ENCODE measurements at places on chromosomes 12 and 14. TPM values are rescaled to one million over a fixed set of nuclear protein-coding genes. Genes with fewer than 3 reads are reported as not detected.

KRT74 gene
- total RNA-seq: not detected

PRKCH gene
- 37.3 TPM for total RNA-seq

NTF3 gene
- 16.1 TPM for total RNA-seq

LMNTD1 gene
- total RNA-seq: not detected

BEGAIN gene
- total RNA-seq: 1.2 TPM

MYO1A gene
- total RNA-seq: 1.0 TPM

EXOC3L4 gene
- 1.0 TPM for total RNA-seq

LAG3 gene
- 0.57 TPM for total RNA-seq

GRCh38 chr12:106378788-106379187, 21.2 kb downstream of the POLR3B start:
- DNase-seq: no peak

GRCh38 chr12:130992448-130992847, 38.7 kb downstream of the ADGRD1 start:
- DNase-seq: peak; percentile 71

DNA sequence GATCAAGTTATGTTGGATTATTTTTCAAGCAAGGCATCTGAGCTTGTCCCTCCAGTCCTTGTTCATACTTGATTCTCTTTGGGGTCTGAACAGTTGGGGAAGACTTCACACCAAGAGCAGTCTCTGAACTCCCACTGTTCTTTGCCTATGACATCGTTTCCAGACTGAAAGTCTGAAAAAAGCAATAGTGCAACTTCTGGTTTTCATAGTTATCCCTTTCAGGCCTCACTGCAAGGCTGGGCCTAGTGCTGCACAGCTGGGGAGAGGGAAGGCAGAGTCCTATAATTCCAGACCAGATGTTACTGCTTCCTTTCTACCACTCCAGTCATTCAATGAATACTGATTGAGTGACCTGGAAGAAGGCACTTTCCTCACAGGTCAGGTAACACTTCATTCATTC, 187.1 kb upstream of the CCND2 start:
- DNase-seq: no peak

DNA sequence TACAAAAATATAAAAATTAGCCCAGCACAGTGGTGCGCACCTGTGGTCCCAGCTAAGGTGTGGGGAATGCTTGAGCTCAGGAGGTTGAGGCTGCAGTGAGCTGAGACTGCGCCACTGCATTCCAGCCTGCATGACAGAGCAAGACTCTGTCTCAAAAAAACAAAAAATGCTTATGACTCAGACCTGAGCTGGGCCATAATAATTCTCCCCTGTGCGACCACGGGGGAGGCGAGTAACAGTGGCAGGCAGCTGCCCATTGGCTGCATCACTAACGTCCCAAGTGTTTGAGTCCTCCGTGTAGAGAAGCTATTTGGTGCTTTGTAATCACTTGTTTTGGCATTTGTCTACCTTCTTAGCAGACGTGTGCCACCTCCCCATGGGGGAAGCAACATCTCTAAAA, 24.9 kb downstream of the PSMC1 start:
- no peak for DNase-seq

- DNase-seq: no peak
Observed at GRCh38 chr12:128228581-128228980, 38.4 kb upstream of the TMEM132C start.

- no peak for DNase-seq
Observed at GRCh38 chr14:92596331-92596907, 82.8 kb downstream of the RIN3 start.

GRCh38 chr14:69543341-69544115, 31.1 kb downstream of the CCDC177 start:
- DNase-seq: peak; percentile 87

- peak; percentile 43 for DNase-seq
Observed at GRCh38 chr14:104119119-104119487, 19.3 kb upstream of the KIF26A start.

- peak; percentile 31 for DNase-seq
Observed at GRCh38 chr12:125269276-125269675, 204.0 kb downstream of the AACS start.

DNA sequence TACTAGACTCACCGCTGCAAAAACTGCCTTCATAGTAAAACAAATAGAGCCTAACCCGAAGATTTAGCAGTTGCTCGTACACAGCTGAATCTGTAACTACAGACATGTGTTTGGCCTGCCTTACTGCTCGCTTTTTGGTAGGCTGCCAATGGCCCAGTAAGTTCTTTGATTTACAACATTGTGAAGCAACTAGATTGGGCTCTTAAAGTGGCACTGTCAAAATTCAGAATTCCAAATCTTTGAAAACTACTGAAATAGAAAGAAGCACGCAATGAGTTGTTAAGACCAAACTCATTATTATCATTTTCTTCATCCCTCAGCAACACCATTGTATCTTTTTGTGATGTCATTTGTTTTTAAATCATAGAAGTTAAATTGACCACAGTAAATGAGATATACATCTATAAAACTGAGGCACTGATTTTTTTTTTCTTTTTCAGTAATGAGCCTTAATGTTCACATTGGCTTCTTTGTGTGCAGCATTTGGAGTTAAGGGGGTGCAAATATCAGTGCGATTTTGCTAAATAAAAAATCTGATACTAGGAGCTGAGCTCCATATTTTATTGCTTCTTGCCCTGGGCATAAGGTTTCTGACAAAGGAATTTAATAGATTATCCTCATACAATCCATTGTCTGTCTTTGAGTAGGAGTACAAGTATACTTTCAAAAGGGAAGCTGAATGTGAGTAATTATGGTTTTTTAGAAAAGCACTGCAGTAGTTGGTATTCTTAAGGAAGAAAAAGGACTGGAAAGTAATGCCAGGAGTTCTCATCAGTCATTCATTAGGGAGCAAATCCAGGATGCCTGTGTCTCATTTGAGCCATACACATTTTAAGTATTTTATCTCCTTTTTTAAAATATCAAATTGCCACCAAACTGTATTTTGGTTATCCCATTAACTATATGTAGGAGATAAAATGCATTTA, 138.5 kb downstream of the KICS2 start:
- DNase-seq: no peak

DNA sequence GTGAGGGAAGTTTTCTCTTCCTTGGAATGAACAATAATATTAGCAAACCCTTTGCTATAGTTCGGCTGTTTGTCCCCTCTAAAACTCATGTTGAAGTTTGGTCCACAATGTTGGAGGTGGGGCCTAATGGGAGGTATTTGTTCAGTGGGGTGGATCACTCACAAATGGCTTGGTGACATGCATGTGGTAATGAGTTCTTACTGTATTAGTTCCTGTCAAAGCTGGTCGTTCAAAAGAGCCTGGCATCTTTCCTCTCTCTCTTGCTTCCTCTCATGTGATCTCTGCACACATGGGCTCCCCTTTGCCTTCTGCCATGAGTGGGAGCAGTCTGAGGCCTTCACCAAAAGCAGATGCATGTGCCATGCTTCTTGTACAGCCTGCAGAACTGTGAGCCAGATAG, 13.1 kb upstream of the PPP4R4 start:
- DNase-seq: no peak

DNA sequence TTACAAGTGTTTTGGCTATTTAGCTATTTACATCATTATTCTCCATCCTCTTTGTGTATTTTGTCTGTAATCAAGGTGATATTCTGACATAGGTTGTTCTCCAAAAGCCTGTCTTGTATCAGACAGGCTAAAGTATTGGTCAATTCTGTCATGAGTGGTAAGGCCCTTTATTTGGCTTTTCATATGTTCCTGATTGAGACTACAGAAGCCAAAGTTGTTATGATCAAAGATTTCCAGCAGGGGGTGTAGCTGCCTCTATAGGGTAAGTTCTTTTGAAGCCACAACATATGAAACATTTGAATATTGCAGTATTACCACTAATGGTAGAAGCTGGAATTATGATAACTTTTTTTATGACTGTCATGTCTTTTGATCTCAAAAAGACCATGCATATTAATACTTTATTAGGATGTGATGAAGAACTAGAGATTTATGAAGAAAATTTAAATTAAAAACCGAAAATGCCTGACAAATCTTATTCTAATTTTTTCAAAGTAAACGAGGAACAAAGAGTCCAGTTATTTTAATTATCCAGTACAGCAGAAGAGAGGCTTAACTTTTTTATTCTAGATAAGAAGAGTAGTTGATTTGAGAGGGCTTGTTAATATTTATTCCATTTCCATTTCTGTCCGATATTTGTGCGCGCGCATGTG, 3.4 kb upstream of the ARHGAP5 start:
- no peak for DNase-seq

GRCh38 chr14:69378274-69378673, 19.8 kb downstream of the ERH start:
- no peak for DNase-seq

GRCh38 chr14:25394791-25395391, 344.9 kb upstream of the STXBP6 start:
- DNase-seq: no peak

DNA sequence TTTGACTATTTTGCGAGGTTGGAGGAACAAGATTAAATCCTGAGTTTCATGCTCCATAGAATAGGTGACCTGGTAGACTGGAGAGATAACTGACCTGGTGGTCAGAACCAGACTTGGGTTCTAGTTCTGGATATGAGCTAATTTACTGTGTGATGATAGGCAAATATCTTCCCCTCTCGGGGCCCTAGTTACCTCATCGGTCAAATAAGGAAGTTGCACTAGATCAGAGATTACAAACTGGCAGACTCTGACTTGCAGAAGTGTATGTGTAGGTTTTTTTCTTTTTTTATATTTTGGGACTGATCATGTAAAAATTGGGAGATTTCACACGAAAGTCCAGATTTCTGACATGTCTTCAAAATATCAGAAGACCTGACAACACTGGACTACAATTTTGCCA, 37.0 kb downstream of the RPH3A start:
- DNase-seq: no peak

GRCh38 chr12:54258201-54258681, 21.7 kb downstream of the CBX5 start:
- DNase-seq: no peak

- no peak for DNase-seq
Observed at GRCh38 chr14:45940318-45940717, 687.3 kb upstream of the MIS18BP1 start.

DNA sequence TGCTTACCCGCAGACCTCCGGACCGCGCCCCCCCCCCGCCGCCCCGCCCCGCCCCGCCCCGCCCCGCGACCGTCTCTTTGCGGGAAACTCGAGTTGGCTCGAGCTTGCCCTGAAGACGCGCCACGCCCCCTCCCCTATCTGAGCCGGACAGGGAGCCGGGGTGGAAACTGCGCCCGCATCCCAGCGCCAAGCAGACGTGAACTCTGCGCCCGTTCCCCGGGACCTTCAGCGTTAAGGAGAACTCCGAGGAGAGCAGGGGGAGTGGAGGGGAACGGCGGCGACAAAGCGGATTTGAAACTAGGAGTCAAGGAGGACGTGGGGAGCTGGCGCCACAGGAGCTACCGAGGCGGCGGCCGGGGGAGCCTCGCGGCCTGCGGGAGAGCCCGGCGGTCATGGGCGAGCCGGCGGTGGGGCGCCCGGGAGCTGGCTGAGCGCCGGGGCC, at the start of gene KCNK13:
KCNK13 (plus strand) TSS at position 310 of the 442 bp plus-strand sequence. CDS start 212 bp downstream, outside the sequence.
- DNase-seq: peak; percentile 82

GRCh38 chr12:105773471-105773870, 365.3 kb downstream of the NUAK1 start:
- DNase-seq: no peak

DNA sequence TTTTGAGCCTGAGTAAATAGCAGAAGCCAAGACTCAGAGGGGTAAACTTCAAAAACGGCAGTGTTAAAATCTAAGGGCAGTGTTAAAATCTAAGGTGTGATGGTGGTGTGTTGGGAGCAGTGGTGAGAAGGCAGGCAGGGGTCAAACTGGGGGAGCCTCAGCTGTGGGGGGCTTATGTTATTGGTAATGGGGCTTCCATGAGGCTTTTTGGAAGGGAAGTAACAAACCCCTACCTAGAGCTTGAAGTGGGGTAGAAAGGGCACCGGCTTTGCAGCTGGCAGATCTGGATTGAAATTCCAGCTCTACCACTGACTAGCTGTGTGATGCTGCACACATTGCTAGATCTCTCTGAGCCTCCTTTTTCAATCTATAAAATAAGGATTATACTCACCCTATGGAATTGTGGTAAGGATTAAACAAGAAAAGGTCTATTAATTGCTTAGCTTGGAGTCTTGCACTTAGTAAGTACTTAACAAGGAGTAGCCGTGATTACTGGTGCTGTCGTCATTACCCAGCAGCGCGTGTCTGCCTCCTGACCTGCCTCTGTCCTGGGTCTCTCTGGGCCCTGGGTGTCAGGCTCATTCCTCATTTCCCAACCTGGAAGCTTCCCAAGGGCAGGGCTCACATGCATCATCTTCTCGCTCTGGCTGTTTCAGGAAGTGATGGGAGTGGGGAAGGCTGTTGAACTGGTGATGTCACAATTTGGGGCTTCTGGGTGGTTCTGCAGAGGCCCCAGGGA, 18.5 kb upstream of the KRT80 start:
- DNase-seq: peak; percentile 87

DNA sequence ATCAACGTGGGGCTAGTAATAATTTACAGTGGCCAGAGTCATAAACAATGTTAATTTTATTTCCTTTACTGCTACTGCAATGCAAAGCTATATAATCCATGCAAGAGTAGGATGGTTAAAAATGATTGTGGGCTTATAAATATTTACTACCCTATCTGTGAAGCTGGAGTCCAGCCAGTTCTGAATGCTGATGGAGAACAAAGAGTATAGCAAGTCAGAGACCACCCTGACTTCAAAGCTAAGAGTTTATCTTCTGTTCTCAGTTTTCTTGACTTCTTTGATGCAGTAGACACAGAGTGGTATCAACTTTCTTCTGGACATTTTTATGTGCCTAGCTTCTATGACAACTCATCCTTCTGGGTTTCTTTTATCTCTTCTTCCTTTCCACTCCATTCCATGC, 34.0 kb upstream of the OVCH1 start:
- no peak for DNase-seq

- DNase-seq: no peak
Observed at GRCh38 chr14:39467889-39468524, 35.8 kb upstream of the FBXO33 start.

DNA sequence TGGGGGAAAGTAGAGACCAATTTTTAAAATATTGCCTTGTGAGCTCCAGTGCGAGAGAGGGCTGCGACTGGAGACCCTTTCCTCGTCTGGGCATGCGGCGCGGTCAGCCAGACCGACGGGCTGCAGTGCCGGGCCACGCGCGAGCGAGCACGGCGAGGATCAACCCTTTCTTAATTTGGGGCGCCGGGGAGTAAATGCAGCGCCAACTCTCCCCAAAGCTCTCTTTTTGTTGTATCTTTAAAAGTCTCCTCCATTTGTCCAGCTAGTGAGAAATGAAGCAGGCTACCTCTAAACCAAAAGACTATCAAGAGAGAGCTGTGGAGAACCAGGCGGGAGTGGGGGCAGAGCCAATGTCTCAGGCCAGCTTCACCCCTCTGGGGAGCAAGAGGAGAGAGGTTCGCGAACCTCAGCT, 1.4 kb downstream of the SIX1 start:
- no peak for DNase-seq

DNA sequence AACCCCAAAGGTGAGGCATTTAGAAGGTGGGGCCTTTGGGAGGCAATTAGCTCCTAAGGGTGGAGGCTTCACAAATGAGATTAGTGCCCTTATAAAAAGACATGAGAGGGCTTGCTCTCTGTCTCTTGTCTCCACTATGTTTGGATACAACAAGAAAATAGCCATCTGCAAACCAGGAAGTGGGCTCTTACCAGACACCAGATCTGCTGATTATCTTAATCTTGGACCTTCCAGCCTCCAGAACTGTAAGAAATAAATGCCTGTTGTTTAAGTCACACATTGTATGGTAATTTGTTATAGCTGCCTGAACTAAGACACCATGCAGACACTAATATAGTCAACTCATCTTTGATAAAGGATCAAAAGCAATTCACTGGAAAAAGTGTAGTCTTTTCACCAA, 34.4 kb downstream of the TMEM116 start:
- DNase-seq: no peak

Data from posterior vena cava (tissue), 2 donors.